Retina (tissue), 1 donor: ENCODE measurements at places on chromosomes 1 and 21.

GRCh38 chr1:12302798-12303447 is 73.1 kb downstream of the VPS13D start:
- DNase-seq = no peak

DNA sequence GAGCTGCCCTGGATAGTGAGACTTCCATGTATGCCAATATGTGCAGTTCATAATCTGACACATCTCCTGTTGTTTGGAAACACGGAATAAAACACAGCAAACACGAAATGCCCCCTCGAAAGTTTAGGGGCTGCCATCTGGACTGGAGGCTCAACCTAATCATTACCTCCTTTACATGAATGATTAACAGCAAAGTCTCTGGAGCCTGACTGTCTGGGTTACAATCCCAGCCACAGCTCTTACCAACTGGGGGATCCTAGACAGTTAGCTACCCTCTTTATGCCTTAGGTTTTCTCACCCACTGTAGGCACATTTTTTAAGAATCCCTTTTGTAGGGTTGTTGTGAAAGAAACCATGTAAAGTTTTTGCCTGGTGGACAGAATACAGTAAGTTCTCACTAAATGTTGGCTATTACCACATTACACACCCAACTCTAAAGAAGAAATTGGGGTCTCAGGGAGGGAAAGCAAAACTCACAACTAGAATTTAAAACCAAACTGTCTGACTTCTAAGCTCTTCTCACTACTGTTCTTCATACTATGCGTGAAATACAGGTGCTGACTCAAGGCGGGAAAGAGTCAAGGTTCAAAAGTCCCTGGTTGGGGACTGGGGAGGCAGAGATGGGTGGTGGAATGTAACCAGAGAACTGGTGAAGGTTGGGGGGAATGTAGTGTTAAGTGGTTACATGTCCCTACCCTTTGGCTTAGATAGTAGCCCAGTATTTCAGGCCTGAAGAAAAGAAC is 24.2 kb downstream of the CYP4A22 start:
- no peak for DNase-seq

- no peak for DNase-seq
Observed at GRCh38 chr1:220123889-220124288, 30.0 kb downstream of the IARS2 start.

DNA sequence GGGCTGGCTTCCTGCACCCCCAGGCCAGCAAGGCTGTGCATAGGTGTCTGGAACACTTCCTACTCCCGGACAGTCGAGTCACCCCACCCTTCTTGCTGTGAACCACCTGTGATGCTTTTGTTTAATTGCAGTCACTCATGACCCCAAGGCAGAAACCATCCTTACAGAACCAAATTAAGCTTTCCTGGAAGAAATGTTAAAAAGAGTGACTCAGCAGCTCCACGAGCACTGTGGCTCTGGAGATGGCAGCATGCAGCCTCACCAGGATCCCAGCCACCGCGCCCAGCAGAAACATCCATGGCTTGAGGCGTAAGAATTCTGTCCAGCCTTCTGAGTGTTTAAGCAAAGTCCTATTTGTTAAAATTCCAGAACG is 28.8 kb downstream of the SNAP47 start:
- DNase-seq = no peak

DNA sequence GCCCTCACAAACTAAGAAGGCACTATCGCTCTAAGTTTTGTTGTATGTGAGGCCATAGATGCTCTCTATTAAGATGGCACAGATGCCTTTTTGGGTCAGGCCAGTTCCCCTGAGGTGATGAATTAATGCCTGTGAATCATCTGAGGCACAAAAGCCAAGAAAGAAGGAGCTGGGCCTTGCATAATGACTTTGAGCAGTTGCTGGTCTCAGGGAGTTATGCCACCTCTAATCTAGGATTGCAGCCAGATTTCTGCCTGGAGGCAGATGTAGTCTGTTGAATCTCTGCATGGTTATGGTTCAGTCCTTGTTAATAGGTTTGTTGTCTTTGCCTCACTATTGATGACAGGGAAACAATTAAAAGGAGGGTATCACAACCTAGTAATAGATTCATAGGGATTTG is 168.1 kb upstream of the CHRM3 start:
- DNase-seq = no peak
